ENCODE measurements at places on chromosomes 13 and 19. TPM values are rescaled to one million over a fixed set of nuclear protein-coding genes. Genes with fewer than 3 reads are reported as not detected.

The CYP2F1 gene
- total RNA-seq = not detected

The CCNE1 gene
- 26.6 TPM for total RNA-seq

The OR7A10 gene
- not detected for total RNA-seq

The ARHGAP35 gene
- total RNA-seq = 30.9 TPM
